ENCODE measurements at places on chromosomes 4 and X.

- DNase-seq, result no peak
Measured at GRCh38 chr4:3773552-3774001, 7.4 kb downstream of the ADRA2C start.

- peak; percentile 18 for DNase-seq
Measured at GRCh38 chr4:102734591-102735385, 26.0 kb downstream of the MANBA start.

DNA sequence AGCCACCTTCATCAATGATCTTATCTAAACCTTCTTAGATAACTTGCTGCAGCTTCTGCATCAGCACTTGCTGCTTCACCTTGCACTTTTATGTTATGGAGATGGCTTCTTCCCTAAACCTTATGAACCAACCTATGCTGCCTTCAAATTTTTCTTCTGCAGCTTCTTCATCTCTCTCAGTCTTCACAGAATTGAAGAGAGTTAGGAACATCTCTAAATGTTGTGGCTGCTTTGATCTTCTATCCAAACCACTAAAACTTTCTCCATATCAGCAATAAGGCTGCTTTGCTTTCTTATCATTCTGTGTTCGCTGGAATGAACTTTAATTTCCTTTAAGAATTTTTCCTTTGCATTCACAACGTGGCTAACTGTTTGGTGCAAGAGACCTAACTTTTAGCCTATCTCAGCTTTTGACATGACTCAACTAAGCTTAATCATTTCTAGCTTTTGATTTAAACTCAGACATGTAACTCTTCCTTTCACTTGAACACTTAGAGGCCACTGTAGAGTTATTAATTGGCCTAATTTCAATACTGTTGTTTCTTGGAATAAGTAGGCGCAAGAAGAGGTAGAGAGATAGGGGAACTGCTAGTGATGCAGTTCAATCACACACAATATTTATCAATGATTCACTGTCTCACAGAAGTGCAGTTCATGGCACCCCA, 36.1 kb upstream of the CORIN start:
- DNase-seq, result no peak

DNA sequence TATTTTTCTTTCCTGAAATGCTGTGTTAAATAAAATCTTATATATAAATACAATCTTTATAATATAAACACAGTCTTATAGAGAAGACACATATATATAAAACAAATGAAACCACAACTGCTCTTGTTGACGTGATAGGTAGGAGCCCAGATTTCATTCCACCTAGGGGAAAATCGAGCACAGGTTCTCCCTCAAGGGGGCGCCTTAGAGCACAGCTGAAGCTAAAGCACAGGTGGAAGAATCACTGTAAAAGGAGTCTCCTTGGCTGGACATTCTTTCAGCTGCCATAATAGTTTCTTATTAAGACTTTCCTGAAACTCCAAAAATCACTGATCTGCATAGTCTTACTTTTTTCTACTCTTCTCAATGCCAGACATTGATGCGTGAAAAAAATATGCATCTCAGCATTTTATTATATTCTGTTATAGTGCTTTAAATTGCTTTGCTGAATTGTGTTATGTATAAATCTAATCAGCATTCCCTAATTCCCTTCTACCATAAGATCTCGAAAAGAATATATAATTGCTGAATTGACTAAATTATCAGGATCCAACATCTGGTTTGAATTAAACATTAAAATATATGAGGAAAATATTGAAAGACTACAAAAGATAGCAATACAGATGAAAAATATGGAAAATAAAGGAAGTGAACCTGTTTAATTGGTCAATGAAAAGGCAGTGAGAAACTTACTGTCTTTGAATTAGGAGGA, 25.5 kb upstream of the RXFP1 start:
- no peak for DNase-seq

GRCh38 chr4:136931781-136932180, 600.5 kb downstream of the PCDH18 start:
- DNase-seq, result no peak

- DNase-seq, result no peak
Measured at GRCh38 chrX:140087875-140088274, 122.6 kb upstream of the CXorf66 start.

DNA sequence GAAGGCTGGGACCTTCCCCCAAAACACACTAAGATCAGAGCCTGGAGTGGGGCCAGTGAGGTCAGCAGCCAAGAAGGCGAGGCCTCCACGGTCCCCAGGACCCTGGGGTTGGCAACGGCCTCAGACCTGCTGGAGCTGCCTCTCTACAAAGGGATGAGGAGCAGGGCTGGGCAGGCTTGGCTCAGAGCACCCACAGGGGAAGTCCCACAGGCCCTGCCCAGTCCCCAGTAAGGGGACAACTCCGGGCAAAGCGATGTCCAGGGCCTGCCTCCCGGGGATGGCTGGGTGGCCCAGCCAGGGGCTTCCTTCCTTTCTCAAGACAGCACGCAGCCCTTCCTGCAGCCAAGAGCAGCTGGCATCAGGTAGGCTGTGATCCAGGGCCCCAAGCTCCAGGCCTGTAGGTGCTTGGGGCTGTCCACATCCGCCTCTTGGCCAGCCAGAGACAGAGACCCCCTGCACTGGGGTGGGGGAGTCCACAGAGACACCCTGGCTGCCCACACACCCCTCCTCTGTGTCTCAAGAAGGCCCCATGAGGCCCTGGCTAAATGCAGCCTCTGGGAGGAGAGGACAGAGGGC, 5.7 kb downstream of the MXD4 start:
- DNase-seq, result no peak

DNA sequence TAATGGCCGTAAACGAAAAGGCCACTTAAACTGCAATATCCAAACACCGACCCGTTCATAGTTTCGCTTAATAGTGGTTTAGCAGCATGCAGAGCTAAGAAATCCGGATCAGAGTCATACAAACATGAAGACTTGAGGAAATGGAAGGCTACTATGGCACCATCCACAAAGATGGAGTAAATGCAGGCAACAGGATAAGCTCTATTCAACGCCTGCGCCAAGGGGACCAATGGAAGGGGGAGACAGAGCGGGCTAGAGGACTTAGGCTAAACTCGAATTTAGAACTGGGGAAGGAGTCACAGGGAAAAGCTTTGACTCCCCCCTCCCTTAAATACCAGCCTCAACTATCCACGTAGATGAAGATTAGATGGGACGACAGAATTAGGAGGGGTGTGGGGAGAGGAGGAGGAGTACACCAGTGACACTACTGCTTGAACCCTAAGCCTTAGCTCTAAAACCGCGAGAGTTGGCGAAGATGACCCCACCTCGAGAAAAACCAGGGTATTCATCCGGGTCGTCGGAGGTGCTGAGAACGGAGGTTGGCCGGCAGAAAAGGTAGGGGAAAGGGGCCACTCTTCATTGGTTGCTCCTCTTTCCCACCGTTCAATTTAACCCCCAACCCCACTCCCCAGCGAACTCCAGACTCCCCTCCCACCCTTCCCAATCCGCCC, 3.5 kb downstream of the HUWE1 start:
- peak; percentile 65 for DNase-seq

- no peak for DNase-seq
Measured at GRCh38 chr4:3307891-3308575, 15.2 kb downstream of the RGS12 start.

DNA sequence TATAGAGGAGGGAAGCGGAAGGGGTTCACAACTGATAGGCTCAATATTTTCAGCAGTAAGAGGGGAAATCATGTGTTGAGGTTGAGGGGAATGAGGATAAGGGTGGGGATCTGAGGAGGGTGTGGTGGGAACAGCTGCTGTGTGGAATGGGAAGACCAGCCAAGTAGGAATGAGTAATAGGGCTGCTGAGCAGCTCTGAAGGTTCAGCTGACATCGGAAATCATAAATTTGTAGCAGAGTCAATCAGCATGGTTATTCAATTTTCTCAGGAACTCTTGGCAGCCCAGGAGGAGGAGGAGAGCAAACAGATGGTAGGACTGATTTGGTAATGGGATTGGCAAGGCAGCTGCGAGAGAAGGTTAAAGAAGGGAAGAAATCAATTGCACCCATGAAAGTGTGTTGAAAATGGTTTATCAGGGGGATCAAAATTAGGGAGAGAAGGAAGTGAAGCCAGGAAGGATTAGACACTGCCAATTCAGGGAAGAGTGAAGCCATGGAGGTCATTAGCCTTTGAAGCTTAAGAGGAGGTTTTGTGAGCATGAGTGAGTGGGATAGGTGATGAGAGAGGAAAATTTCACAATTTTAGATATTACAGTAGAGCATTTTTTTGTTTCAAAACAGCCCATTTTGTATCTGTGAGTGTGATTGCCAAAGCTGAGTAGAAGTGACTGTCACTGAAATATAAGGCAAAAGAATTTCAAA, 82.6 kb downstream of the PCDH7 start:
- peak; percentile 19 for DNase-seq

- no peak for DNase-seq
Measured at GRCh38 chr4:176622251-176622948, 170.3 kb downstream of the VEGFC start.

- no peak for DNase-seq
Measured at GRCh38 chr4:69594382-69594781, 45.1 kb downstream of the UGT2A2 start.

- peak; percentile 78 for DNase-seq
Measured at GRCh38 chrX:16695079-16695676, 17.3 kb downstream of the CTPS2 start.

GRCh38 chr4:159355466-159355865, 252.6 kb downstream of the RAPGEF2 start:
- DNase-seq, result no peak

DNA sequence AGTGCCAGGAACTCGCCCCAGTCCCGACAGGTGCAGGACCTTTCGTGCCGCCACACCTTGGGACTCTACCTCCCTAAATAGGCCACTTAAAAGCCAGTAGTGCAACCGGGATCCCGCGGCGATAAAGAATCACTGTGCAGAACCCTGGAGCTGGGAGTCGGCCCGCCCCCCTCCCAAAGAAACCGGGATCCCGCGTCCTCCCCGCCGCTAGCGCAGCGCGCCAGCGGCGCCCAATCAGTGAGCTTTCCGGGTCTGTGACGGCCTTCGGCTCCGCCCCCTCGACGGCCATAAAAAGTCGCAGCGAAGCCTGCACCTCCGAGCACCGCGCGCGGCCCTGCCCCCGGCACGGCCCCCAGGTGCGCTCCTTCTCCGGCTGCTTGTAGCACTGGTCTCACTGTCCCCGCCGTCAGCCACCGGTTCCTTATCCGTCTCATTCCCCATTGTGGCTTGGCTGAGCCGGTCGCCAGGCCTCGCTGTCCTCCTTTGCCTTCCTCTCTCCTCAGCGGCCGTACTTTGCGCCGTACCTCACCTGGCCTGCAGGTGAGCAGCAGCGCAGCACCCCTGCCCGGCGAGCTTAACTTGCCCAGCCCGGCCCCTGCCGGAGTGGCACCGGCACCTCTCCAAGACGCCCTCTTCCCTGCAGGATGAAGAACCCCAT, at the start of gene LRAT:
Gene LRAT, plus strand, starts transcription at position 318 of the 658 bp plus-strand sequence. Its CDS starts 327 bp downstream, at position 645.
- DNase-seq, result peak; percentile 69

DNA sequence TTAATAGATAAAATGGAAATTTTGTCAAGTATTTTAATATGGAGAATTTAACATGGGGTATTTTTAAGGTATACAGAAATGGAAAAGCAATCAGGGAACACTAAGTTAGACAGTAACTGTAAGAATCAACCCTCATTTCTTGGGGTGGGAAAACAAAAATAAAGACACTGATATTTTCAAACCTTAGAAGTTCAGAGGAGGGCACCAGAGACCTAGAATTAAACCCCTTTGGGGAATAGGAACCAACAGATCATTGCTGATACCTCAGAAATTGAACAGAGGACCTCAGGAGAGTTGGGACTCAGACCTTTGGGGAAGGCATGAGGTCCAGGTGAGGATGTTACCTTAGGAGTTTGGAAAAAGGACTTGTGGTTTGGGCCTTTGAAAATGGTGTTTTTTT, 435.6 kb downstream of the TMA16 start:
- no peak for DNase-seq

DNA sequence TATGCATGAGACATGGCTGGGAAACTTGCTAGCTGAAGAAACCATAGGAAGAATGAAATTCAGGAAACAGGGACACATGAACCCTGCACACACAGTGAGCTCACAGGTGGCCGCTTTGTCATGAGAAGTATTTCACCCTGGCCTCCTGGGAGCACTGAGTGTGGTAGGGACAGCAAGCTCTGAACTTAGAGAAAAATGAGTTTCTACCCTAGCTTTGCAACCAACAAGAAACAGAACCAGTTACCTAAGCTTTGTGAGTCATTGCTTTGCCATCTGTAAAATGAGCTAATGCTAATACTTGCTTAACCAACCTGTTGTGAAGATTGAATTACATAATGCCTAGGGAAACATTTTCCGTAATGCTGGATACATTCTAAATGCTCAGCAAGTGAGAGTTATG, 206.6 kb upstream of the HS3ST1 start:
- DNase-seq, result peak; percentile 81

DNA sequence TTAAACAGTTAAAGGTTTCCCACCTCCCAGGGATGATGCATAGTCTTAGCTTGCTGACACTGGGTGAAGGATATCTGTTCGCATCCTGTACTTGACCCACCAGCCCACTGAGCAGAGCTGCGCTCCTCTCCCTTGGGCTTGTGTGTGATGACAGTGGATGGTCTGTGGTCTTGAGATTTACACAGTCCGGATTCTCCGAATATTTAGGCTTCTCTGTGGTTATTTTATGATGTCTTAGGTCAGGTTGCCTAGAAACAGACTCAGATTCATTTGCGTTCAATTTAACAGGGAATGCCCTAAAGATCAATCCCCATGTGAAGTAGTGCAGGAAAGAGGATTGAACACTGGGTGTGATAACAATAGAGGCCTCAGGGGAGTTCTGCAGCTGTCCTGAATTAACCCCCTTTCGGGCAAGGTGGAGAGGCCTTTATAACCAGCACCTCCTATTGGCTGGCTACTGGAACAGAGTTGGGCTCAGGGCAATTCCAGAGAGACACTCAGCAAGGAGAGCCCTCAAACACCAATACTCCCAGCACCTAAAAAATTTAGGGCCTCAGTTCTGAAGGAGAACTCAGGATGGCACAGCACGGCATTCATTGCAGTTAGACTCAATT, 653.2 kb upstream of the GALNT7 start:
- DNase-seq, result peak; percentile 73

- DNase-seq, result no peak
Measured at GRCh38 chr4:4428966-4429875, 42.3 kb downstream of the NSG1 start.

DNA sequence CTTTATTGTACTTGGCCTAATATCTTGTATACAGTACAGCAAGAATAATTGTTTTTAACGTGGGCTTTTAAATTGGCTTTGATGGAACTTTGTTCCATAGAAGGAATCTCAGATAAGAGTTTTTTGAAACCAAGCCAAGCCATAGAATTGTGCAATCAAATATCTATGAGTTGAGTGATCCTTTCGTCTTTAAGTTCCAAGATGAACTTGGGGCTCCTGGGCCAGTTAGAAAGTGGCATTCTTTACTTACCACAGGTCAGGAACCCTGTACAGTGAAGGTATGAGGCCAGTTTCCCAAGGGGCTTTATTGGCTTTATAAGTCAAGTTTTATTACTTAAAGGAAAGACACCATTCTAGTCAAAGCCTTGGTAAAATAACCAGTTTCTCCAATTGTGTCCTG, 2104.2 kb downstream of the PCDH7 start:
- peak; percentile 23 for DNase-seq

- no peak for DNase-seq
Measured at GRCh38 chr4:48683784-48684666, 96.1 kb downstream of the FRYL start.

DNA sequence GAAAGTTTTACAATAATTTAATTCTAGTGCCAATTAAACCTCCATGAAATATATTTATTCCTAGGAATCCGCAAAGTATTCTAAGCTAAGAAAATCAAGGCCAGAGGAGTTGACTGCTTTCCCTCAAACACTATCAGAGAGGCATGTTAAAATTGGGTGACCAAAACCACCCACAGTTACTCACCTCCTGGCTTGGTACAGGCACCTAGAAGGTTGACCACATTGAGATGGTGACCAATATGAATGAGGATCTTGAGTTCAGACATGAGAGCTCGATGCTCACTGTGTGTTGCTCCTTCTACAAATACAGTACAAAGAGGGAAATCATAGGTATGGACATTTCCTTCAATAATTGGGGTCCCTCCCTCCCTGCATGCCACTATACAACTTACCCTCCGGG, 29.4 kb downstream of the KDR start:
- no peak for DNase-seq

Measured in astrocyte of the hippocampus (primary cell).